ENCODE measurements at places on chromosomes 6 and 20.

- DNase-seq = no peak
Measured at GRCh38 chr6:163670336-163670735, 255.8 kb downstream of the QKI start.

DNA sequence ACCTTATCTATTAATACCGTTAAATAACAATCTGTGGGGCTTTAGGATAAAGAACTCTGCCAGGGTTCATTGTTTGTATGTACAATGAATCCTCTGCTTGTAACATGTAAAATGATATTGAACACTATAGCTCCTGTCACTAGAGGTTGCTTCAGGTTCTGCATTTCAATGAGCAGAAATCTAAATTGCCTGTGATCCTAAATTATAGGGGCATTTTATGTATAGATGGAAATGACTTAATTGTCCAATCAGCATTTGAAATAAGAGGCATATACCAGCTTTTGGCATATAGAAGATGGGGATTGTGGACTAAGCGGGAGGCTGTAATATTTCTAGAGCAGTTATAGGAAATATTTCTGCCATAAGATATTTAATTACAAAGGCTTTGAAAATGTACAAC is 2.0 kb downstream of the NCOA3 start:
- no peak for DNase-seq

- DNase-seq = no peak
Measured at GRCh38 chr6:92777146-92777740, 642.1 kb downstream of the EPHA7 start.

GRCh38 chr20:51799401-51799860 is 2.9 kb downstream of the SALL4 start:
- DNase-seq = no peak
